ENCODE measurements at places on chromosomes 4 and X. TPM values are rescaled to one million over a fixed set of nuclear protein-coding genes. Genes with fewer than 3 reads are reported as not detected.

Gene CLDN22
- total RNA-seq, result not detected

Gene SERTM2
- not detected for total RNA-seq

Gene SHISA3
- total RNA-seq, result 5.4 TPM

Gene TLR2
- 4.0 TPM for total RNA-seq

Gene RASGEF1B
- total RNA-seq, result 2.1 TPM

Gene AKAP14
- total RNA-seq, result not detected

GRCh38 chrX:40083120-40083978 is 14.4 kb downstream of the BCOR start:
- peak; percentile 51 for DNase-seq

Gene SAP30
- total RNA-seq, result 15.1 TPM
